ENCODE measurements at places on chromosomes 6 and 20. TPM values are rescaled to one million over a fixed set of nuclear protein-coding genes. Genes with fewer than 3 reads are reported as not detected.

Gene TFAP2B
- total RNA-seq = not detected

Gene TRIM10
- total RNA-seq = not detected

Gene PREX1
- 3.3 TPM for total RNA-seq

Gene SCAF8
- total RNA-seq = 31.1 TPM

Gene KCNK16
- total RNA-seq = not detected

Gene FILIP1
- total RNA-seq = 0.43 TPM

Gene CD109
- 80.0 TPM for total RNA-seq

Gene FAM217A
- not detected for total RNA-seq

Gene MYLK2
- not detected for total RNA-seq

Gene PRSS16
- not detected for total RNA-seq

Gene IL17A
- not detected for total RNA-seq

Gene C6orf58
- total RNA-seq = not detected

Gene APMAP
- 61.8 TPM for total RNA-seq

Gene HLA-B
- 354 TPM for total RNA-seq

Gene TAB2
- total RNA-seq = 25.4 TPM

Gene ECT2L
- not detected for total RNA-seq

Gene PGM3
- 230 TPM for total RNA-seq

Gene RCAN2
- 0.88 TPM for total RNA-seq

Gene TRMT6
- total RNA-seq = 7.0 TPM

Gene ZCCHC3
- total RNA-seq = 23.3 TPM

Gene C20orf144
- total RNA-seq = 0.14 TPM

Gene RFX6
- not detected for total RNA-seq

Gene TFAP2A
- total RNA-seq = 0.22 TPM

Gene ECI2
- 88.4 TPM for total RNA-seq

Gene ACAT2
- 54.5 TPM for total RNA-seq

Gene C20orf141
- not detected for total RNA-seq

Gene OR12D3
- total RNA-seq = not detected

Gene MAP7
- 1.1 TPM for total RNA-seq

Gene SAPCD1
- 0.44 TPM for total RNA-seq

Gene VWA7
- total RNA-seq = 0.14 TPM

Gene PNLDC1
- total RNA-seq = not detected

Gene HLA-DPB1
- 4.9 TPM for total RNA-seq

Gene SLC16A10
- 0.43 TPM for total RNA-seq

Gene KIF16B
- total RNA-seq = 9.3 TPM

Gene MEP1A
- total RNA-seq = not detected

Gene OR2B6
- not detected for total RNA-seq

Gene TGIF2
- 5.9 TPM for total RNA-seq

Gene LMBRD1
- 29.5 TPM for total RNA-seq

Gene TMEM200A
- 257 TPM for total RNA-seq

Gene CGA
- not detected for total RNA-seq

Gene ATP9A
- 25.4 TPM for total RNA-seq

Gene PLEKHG1
- 1.3 TPM for total RNA-seq

Gene BMP2
- total RNA-seq = 6.8 TPM

Gene SNHG17
- total RNA-seq = 11.5 TPM
